GM23248 (cell line): ENCODE measurements at places on chromosomes 4 and X. TPM values are rescaled to one million over a fixed set of nuclear protein-coding genes. Genes with fewer than 3 reads are reported as not detected.

DNA sequence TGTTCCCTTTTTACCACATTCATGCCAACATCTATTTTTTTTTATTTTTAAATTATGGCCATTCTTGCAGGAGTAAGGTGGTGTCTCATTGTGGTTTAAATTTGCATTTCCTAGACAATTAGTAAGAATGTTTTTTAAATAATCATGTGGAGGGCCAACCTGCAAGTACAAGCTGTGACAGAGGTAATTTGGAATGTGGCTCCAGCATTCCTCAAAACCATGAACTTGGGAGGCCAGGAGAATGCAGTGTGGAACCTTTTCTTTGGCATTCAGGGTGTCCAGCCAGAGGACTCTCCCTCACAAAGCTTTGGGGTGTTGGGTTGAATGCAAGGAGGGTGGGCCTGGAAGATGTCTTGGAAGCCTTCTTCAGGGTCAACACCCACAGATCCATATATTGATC lies 7.3 kb upstream of the TMEM185A start:
- peak; percentile 34 for DNase-seq

DNA sequence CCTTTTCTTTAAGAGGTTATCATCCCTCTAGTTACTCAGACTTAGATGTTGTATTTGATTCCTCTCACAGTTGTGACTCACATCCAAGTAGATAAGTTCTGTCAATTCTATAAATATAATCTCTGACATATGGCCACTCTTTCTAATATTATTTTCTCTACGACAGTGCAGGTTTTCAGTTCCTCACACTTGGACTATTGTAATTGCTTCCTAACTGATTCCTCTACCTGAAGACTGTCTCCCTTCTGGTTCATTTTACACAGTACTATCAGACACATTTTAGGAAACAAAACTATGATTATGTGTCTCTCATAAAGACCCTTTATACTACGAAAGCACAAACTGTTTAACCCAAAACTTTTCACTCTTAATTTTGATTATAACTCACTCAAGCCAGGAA lies 31.3 kb upstream of the GNRHR start:
- DNase-seq, result no peak

GRCh38 chr4:80221161-80221560 lies 23.9 kb downstream of the PRDM8 start:
- DNase-seq, result peak; percentile 78

Gene BEND2
- not detected in 2 replicates for total RNA-seq

DNA sequence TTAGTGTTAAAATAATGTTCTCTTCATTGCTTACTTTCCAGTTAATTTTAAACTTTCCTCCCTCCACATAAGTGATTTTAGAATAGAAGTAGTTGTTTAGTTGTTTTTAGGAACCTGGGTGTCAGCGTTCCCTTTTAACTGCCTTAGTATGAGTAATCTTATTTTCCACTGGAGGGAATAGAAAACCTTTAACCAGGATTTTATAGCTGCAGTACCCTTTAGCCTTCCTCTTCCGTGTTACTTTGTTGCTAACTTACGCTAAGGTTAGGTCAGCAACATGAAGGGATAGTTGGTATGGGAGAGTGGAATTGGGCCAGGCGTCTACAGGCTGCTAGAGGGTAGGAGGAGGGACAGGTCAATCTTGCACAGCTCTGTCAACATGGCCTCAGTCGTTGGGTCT lies 31.5 kb downstream of the SMS start:
- DNase-seq, result no peak

Gene CCDC110
- total RNA-seq, result 0.22 and 0.38 TPM in 2 replicates

- no peak for DNase-seq
Measured at GRCh38 chr4:2102045-2102883, 43.1 kb downstream of the NAT8L start.

DNA sequence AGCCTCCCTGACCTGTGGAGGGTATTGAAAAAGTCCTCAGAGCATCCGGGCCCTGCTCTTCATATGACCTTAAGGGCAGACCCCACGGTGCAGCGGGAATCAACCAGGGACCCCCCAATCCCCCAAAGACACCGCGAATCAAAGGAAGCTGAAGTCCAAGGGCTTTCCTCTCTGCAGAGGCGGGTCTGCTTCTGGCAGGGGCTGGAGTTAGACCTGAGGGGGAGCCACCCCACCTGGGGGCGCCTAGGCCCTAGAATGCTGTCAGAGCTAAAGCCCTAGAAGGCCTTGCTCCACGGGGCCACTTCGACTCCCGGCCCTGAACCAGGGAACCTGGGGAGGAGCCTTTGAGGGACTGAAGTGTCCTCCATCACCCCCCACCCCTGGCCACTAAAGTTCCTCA lies 2.8 kb upstream of the HAUS7 start:
- no peak for DNase-seq

Gene MND1
- total RNA-seq, result 1.2 and 4.2 TPM in 2 replicates

GRCh38 chr4:4249866-4250265 lies 1.8 kb upstream of the TMEM128 start:
- no peak for DNase-seq

Gene SPANXN1
- not detected in 2 replicates for total RNA-seq

DNA sequence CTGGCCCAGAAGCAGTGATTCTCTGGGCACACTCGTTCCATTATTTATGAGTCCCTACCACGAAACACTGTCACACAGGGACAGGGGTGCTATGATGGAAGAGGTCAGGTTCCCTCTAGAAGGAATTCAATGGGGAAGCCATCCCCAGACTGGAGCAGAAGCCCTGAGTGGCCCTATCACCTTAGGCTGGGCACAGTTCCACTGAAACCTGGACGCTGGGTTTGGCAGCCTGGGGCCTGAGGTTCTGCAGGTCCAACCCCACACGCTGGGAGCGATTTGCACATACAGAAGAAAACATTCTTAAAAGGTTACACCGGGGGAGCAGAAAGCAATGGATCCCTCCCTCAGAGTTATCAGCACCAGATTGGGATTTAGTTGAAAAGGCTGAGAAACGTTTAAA lies 63.3 kb downstream of the PHKA2 start:
- DNase-seq, result no peak

GRCh38 chr4:177369372-177369771 lies 59.7 kb downstream of the NEIL3 start:
- peak; percentile 53 for DNase-seq

DNA sequence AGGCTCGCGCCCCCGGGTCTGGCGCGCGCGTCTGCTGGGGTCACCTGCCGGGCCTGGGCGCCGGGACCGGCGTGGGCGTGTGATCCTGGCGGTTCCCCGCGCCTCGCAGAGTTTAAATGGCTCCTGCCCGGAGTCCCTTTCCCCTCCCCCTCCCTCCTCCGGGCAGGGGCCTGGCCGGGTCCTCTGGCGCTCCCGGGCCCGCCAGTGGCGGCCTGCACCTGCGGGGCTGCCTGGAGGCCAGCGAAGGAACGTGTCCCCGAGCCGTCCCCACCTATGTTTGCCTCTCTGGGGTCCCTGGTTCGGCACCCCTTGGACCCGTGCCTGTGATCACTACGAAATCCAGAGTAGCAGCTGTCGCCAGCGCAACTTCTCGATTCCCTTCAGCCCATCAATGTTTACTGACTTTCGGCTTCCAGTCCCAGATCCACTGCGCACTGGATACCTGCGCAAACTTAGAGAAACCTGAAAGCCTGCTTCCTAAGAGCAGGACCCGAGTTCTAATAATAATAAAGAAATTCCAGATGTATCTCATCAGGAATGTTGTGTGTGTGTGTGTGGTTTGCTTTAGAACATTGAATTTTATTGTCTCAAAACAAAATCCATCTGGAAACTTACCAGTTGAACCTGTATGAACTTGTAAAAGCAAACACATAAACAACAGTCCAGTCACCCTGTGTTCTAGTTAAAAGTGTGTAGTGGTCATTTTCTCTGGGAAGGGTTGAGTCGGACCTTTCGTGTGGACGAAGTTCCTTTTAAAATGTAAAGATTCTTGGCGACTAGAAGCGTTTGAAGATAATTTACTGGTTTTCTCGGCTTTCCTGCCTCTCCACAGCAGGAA lies 788 bp downstream of the SHROOM2 start:
- no peak for DNase-seq

GRCh38 chr4:137420901-137421396 lies 111.3 kb downstream of the PCDH18 start:
- no peak for DNase-seq

DNA sequence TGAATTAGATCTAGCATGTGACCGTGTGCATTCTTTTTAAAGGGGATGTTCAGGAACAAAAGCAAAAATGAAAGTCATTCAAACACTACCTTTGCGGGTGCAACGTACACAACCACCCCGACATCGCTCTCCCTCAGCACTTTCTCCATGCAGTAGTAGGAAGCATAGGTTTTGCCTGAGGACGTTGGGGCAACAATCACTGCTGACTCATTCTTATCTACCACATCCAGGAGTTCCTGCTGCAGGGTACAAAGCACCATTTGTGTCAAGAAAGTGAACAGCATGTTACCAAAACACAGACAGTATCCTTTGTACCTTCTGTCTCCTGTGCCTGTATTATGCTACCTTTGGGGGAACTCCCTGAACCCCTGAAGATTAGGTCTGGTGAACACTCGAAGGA lies 58.6 kb downstream of the DDX60L start:
- DNase-seq, result peak; percentile 4

DNA sequence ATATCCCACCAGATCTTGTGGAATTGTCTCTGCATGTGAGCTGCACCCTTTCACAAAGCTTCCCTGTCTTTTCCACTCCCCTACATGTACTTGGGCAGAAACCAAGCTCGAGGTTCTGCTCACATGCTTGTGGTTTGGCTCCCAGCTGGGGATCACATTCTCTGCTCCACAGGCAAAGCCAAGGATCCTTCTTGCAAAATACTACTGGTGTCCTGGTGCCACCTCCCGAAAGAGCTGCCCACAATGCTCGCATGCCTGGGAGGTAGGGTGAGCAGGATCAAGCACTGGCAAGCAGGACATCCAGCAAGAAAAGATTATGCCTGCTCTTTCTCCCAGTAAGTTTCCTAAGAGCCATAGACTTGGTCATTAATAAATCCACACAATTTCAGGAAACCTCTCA lies 45.1 kb upstream of the PPARGC1A start:
- DNase-seq, result peak; percentile 91

GRCh38 chr4:86720508-86721068 lies 126.5 kb downstream of the PTPN13 start:
- DNase-seq, result peak; percentile 56

Gene PAGE5
- total RNA-seq, result not detected in 2 replicates

DNA sequence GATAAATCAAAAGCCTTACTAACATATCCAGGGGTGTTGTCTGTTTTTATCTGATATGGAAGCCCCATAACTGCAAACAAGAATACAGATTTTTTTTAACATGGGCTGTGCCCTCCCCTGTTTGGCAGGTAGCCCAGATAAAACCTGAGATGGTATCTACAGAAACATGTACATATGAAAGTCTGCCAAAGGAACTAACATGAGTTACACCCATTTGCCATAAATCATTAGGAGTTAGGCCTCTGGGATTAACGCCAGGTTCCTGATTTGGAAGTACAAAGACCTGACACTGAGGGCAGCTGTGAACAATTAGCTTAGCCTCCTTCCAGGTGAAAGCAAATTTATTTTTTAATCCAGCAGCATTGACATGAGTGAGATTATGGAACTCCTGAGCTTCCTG lies 264.3 kb downstream of the TECRL start:
- DNase-seq, result no peak

Gene COL4A6
- total RNA-seq, result under 0.01 TPM in 1 of 2 replicates, not detected in the other

Gene ANOS1
- total RNA-seq, result not detected in 2 replicates

- DNase-seq, result peak; percentile 73
Measured at GRCh38 chr4:101191302-101192098, 155.8 kb downstream of the PPP3CA start.

DNA sequence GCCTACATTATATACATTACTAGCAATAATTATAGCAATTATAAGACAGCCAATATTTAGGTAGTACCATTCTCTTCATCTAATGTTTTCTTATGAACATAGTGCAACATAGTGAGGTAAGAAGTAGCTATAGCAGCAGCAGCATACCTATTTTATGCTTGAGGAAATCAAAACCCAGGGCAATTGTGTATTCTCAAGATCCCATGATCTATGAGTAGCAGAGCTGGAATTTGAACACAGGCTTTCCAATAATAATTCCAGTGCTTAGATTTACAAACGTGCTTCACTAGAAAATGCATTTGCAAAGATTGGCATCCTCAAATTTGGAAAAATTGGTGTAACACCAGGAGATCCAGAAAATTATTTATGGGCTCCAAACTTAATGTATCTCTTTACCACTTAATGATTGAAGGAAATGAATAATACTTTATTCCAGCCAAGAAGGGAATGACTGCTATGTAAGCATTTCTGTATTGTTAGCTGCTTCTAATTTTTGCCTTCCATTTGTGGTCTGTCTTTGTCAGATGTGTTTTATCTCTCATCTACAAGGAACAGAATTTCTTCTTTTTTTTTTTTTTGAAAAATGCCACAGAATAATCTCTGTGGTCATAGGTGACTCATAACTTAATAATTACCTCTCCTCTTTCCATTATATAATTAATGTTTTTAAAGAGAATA lies 451.1 kb downstream of the ARAP2 start:
- no peak for DNase-seq

GRCh38 chrX:102085706-102086105 lies 39.8 kb upstream of the TCEAL2 start:
- DNase-seq, result peak; percentile 6

DNA sequence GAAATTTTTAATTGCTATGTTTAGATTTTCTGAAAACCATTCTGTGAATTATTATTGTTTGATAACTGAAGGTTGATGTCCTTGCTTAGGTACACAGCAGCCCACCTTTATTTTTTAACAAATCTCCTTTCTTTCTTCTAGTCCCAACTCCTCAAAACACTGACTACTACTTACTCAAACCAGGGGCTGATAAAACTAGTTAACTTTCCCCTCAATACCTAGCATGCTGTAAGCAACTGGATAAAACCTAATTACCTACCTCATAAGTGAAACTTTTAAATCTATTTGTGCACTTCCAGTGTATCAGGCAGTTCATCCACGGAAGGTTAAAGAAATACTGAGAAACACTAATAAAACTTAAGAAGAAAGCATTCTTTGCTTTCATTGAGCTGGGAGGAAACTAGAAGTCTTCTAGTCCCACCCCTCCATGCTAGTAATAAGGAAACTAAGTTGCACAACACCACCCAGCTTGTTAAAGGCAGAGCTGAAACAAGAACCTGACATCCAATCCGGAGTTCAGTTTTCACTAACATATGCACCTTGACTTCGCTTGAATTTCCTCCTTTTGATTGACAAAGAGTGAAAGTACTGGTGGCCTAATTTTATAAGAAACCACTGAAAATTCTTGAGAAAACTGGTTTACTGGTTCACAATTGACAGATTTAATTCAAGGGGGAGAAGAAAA lies 180.2 kb upstream of the TET2 start:
- no peak for DNase-seq

- DNase-seq, result peak; percentile 52
Measured at GRCh38 chr4:142416711-142417275, 429.3 kb downstream of the INPP4B start.

Gene FAM9B
- total RNA-seq, result not detected in 2 replicates

Gene SPANXN4
- total RNA-seq, result not detected in 2 replicates

DNA sequence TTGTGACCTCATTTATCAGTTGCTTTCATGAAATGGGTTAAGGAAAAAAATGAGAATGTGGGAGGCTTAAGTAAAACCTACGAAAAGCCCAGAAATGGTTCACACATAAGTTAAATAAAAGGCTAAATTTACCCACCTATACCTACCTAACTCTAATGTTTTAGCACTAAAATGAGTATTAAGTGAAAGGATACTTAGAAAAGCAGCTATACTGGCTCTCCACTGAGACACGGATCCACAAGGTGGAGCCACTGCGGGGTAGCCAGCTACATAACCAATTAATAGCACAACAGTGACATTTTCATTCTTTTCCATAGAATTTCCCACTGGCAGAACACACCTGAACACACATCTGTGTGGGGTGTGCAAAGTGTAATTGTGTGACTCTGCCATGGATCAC lies 101.9 kb downstream of the MAML3 start:
- DNase-seq, result peak; percentile 73

Gene SPATA18
- total RNA-seq, result 14.3 and 22.9 TPM in 2 replicates
